T-cell (primary cell): ENCODE measurements at places on chromosomes 2 and 18.
A peak's percentile ranks its signal among the peaks of the same experiment; 100 is the strongest.

DNA sequence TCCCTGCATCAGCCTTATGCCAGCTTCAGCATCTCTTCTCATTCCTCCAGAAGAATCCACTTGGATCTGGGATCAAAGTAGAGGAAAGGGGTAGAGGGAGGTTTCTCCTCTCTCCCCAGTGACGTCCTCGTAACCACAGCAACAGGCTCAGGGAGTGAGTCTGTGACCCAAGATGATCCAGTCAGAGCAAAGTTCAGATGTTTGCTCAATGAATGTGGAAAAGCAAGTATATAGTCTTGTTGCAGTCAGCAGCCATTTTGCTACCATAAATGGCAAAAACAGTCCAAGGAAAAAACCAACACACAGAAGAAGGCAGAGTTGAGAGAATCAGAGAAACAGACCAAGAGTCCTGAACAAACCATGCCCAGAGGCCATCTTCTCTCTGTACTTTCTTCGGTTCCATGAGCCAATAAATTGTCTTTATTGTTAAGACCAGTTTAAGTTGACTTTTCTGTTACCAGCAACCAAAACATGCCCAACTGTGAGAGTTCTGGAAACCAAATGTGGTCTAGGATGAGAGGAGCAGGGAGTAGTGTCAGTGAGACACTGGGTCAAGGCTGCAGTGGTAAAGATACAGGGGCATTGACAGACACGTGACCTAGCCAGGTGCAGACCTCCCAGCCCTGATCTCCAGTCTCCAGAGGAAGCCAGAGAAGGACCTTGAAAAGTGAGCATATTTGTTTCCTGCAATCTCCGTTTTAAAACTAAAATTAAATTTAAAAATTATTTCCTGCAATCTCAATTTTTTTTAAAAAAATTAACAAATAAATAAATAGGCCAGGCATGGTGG lies 3.2 kb upstream of the CXCR1 start:
- no peaks in the 10 kb centered on the region for H3K27me3 ChIP-seq
- peaks cover 34% of the 10 kb centered on the region for H3K4me1 ChIP-seq
- H3K27ac ChIP-seq, result no peak overlapping the region
- H3K4me3 ChIP-seq, result no peak overlapping the region

GRCh38 chr2:55365303-55365702 lies 54.4 kb downstream of the CCDC88A start:
- H3K27me3 ChIP-seq, result no peaks in the 10 kb centered on the region
- H3K4me3 ChIP-seq, result no peak overlapping the region
- H3K36me3 ChIP-seq, result no peaks in the 10 kb centered on the region
- no peaks in the 10 kb centered on the region for H3K4me1 ChIP-seq
- H3K27ac ChIP-seq, result no peak overlapping the region

GRCh38 chr18:44638034-44638540 lies 42.6 kb upstream of the SETBP1 start:
- no peaks in the 10 kb centered on the region for H3K36me3 ChIP-seq
- H3K4me3 ChIP-seq, result no peak overlapping the region
- H3K27me3 ChIP-seq, result no peaks in the 10 kb centered on the region
- DNase-seq, result no peak
- no peak overlapping the region for H3K27ac ChIP-seq

DNA sequence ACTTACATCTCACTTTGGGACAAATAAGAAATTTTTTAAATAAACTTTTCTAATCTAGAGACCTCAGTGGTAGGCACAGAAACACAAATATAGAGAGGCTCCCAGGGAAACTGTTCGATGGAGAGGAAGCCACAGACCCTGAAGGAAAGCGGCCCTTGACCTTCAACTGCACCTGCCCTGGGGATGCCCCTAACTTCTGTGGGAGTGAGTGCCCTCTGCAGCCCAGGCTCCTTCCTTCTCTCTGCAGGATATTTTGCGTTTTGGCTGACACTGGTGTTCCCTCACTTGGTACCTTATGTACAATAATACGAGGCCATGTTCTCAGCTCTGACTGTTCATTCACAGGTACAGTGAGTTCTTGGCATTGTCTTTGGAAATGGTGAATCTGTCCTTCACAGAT lies 64.8 kb upstream of the MAL start:
- H3K4me3 ChIP-seq, result no peak overlapping the region
- H3K4me1 ChIP-seq, result no peaks in the 10 kb centered on the region
- H3K27me3 ChIP-seq, result peaks cover 4% of the 10 kb centered on the region
- H3K27ac ChIP-seq, result no peak overlapping the region
- no peaks in the 10 kb centered on the region for H3K36me3 ChIP-seq

DNA sequence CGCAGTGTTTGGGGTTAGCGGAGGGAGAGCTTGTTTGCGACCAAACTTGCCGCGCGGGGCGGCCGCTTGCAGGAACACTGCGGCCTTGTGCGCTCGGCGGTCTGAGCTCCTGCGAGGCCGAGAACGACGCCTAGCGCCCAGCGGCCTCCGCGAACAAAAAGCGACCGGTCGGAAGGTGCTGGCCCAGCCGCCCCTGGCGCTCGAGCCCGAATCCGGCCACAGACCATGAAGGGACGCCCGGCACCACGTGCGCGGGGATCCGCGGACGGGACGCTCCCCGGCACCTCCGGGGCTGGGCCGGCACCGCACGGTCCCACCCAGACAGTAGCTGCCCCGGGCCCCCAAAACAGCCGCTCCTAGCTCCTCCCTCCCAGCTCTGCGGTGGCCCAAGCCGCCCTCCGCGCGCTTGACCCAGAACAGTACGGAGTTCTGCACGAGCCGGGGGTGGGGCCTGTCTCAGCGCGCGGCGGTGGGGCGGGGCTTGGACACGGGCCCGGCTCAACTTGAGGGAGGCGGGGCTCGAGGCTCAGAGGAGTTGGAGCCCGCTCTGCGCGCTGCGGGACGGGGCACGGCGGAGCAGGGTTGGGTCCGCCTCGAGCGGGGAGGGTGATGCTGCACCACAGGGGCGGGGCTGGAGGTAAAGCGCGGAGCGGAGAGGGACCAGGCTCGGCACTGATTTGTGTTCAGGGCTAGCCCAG lies 664 bp upstream of the IMPA2 start:
- H3K27me3 ChIP-seq, result peaks cover 9% of the 10 kb centered on the region
- no peaks in the 10 kb centered on the region for H3K36me3 ChIP-seq
- peaks cover 17% of the 10 kb centered on the region for H3K4me1 ChIP-seq
- peak; percentile 87 for DNase-seq
- no peak overlapping the region for H3K27ac ChIP-seq

DNA sequence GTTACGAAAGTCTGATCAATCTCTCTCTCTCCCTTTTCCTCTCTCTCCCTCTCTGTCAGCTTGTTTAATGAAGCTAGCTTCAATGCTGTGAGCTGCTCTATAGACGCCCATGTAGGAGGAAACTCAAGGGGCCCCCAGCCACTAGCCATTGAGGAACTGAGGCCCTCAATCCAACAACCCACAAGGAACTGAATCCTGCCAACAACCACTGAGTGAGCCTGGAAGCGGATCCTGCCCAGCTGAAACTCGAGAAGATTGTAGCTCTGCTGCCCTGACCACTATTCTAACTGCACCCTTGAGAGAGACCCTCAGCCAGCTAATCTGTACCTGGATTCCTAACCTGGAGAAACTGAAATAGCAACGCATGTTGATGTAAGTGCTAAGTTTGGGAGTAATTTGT lies 129.2 kb downstream of the BCL11A start:
- no peaks in the 10 kb centered on the region for H3K36me3 ChIP-seq
- no peak overlapping the region for H3K27ac ChIP-seq
- no peaks in the 10 kb centered on the region for H3K27me3 ChIP-seq
- no peak overlapping the region for H3K4me3 ChIP-seq
- no peak for DNase-seq

DNA sequence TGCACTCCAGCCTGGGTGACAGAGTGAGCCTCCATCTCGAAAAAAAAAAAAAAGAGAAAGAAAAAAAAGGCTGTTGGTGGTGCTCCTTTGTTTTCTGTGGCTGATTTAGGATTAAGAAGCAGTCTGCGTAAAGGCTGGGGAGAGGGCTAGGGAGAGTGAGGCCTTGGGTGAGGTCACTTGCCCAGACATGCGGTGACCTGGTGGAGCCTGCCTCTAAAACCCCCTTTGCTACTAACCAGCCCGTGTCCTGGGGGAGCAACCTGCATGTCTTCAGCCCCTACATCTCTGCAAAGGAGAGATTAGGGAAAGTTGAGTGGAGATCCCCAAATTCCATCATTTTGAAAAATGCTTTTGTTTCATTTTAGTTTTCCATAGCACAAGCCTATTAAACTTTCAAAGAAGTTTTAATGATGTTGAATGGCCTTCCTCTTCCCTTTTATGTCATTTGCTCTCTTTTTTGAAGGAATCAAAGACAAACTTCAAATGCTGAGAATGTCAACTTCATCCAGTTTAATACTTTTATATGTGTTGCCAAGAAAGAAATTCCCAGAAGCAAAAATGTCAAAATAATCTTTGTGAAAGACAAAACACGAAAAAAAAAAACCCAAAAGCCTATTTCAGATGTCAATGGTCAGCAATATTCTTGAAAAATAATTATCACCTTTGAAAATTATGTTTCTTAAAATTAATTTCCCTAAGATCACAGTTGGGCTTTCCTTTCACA lies 38.9 kb upstream of the RALBP1 start:
- no peak overlapping the region for H3K27ac ChIP-seq
- DNase-seq, result no peak
- H3K4me1 ChIP-seq, result no peaks in the 10 kb centered on the region
- H3K27me3 ChIP-seq, result no peaks in the 10 kb centered on the region

DNA sequence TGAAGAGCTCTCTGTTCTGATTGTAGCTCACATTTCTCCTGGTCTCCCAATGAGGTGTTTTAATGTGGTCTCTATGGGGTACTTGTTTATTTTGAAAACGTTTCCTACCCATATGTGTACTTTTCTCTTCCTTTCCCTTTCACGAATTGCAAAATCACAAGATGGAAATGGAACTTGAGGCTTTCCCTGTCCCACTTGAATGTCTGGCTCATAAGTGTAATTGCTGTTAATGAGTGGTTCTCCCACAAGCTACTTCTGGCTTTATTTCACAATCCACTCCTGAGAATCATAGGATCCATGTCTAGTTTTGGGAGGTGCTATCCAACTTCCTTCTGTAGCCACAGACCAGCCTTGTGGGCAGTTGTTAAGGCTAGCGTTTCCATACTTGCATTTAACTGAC lies 81.1 kb upstream of the CAVIN2 start:
- no peaks in the 10 kb centered on the region for H3K4me1 ChIP-seq
- H3K27me3 ChIP-seq, result no peaks in the 10 kb centered on the region
- no peaks in the 10 kb centered on the region for H3K36me3 ChIP-seq
- H3K4me3 ChIP-seq, result no peak overlapping the region
- no peak overlapping the region for H3K27ac ChIP-seq

GRCh38 chr18:21660078-21660477 lies 44.5 kb downstream of the ABHD3 start:
- DNase-seq, result no peak
- H3K4me3 ChIP-seq, result no peak overlapping the region
- H3K36me3 ChIP-seq, result peaks cover 6% of the 10 kb centered on the region
- H3K4me1 ChIP-seq, result no peaks in the 10 kb centered on the region
- H3K27ac ChIP-seq, result no peak overlapping the region
- H3K27me3 ChIP-seq, result no peaks in the 10 kb centered on the region

DNA sequence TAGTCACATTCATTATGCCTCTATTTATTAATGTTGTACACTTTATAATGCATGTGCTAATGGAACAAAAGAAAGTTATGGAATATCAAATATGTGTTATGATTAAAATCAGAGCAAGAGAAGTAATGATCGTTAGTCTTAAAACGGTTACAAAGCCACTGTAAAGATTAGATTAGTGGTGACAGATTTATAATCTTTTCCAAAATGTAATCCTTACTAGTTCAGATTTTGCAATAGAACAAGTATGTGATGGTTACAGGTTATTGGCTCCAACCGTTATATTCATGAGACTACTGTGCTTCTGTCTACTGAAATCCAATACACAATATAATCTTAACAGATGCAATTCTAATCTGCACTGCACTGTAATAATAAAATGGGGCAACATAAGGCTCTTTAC lies 180.6 kb downstream of the ZNF521 start:
- no peaks in the 10 kb centered on the region for H3K4me1 ChIP-seq
- H3K27ac ChIP-seq, result no peak overlapping the region
- no peaks in the 10 kb centered on the region for H3K27me3 ChIP-seq
- no peaks in the 10 kb centered on the region for H3K36me3 ChIP-seq

DNA sequence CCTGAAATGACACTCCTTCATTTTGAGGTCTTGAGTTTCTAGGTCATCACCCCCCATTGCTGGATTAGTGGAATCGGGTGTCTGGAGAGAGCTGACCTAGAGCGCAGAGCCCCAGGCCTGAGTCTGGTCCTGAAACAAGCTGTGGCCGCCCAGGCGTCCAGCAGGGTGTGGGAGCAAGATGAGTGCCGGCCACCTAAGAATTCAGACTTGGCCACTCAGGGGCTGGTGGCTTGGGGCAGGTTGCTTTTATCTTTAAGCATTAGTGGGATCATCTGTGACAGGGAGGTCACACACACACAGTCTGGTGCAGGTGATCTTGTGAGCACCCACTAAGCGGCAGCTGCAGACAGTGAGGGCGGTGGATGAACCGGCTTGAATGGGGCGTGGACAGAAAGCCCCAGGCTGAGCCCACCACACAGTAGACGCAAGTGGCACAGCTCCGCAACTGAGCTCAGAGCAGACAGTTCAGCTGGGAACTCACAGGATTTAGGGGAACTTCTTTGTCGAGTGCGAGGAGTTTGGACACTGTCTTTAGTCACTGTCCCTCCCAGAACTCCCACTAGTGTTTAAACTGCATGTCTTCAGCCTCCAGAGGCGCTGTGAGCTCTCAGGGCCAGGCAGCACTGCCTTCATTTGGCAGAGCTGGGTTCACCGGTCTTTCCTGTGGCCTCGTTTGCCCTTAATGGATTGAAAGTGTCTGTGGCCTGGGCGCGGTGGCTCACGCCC lies 21.5 kb downstream of the ITGB1BP1 start:
- H3K36me3 ChIP-seq, result peaks cover 8% of the 10 kb centered on the region
- DNase-seq, result no peak
- H3K27ac ChIP-seq, result no peak overlapping the region
- no peaks in the 10 kb centered on the region for H3K4me1 ChIP-seq

DNA sequence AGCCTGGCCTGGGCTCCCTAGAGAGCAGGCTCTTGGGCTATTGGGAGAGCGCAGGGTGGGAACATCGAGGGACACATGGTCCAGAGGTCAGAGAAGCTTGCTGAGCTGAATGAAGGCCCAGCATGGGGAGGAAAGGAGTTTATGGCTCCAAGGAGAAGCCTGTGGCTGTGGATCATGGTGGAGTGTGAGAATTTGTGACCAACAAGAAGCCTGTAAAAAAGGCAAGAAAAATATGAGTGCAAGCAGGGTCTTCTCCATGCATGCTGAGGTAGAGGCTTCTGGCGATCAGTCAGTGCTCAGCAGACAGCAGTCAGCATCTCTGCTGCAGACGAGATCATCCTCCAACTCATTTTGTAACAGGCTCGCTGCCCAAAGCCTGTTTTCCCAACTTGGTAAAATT lies 1.3 kb upstream of the SCYGR3 start:
- DNase-seq, result no peak
- H3K4me3 ChIP-seq, result no peak overlapping the region
- H3K27me3 ChIP-seq, result peaks cover 29% of the 10 kb centered on the region
- H3K36me3 ChIP-seq, result no peaks in the 10 kb centered on the region
- no peaks in the 10 kb centered on the region for H3K4me1 ChIP-seq

- no peaks in the 10 kb centered on the region for H3K4me1 ChIP-seq
- no peaks in the 10 kb centered on the region for H3K36me3 ChIP-seq
- no peak for DNase-seq
- H3K27ac ChIP-seq, result no peak overlapping the region
Measured at GRCh38 chr2:217414429-217414828, 554.6 kb upstream of the TNP1 start.
